RWPE1 (cell line): ENCODE measurements at places on chromosomes 12 and 14.
A peak's percentile ranks its signal among the peaks of the same experiment; 100 is the strongest.

- DNase-seq: no peak
These were observed 88.9 kb downstream of the MED13L start for GRCh38 chr12:116188581-116188980.

- DNase-seq: no peak
These were observed 343.0 kb downstream of the RGS6 start for GRCh38 chr14:72275242-72275641.

- DNase-seq: no peak
These were observed 8.7 kb upstream of the GPR132 start for GRCh38 chr14:105073720-105074600.

- peak; percentile 46 for DNase-seq
These were observed 26.1 kb downstream of the TPCN1 start for GRCh38 chr12:113247123-113248050.

DNA sequence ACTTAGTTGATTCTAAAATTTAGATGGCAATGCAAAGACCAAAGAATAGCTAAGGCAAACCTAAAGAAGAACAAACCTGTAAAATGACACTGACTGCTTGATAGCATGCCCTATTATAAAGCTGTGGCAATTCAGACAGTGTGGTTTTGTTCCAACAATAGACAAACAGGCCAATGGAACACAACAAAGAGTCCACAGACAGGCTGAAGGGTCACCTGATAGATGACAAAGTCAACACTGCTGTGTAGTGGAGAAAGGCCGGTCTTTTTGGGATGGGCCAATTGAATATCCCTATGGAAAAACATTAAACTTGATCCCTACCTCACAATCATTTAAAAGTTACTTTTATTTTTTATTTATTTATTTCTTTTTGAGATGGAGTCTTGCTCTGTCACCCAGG, 33.8 kb upstream of the SLC25A3 start:
- no peak for DNase-seq

GRCh38 chr12:16136219-16136988, 141.1 kb downstream of the SLC15A5 start:
- no peak for DNase-seq

DNA sequence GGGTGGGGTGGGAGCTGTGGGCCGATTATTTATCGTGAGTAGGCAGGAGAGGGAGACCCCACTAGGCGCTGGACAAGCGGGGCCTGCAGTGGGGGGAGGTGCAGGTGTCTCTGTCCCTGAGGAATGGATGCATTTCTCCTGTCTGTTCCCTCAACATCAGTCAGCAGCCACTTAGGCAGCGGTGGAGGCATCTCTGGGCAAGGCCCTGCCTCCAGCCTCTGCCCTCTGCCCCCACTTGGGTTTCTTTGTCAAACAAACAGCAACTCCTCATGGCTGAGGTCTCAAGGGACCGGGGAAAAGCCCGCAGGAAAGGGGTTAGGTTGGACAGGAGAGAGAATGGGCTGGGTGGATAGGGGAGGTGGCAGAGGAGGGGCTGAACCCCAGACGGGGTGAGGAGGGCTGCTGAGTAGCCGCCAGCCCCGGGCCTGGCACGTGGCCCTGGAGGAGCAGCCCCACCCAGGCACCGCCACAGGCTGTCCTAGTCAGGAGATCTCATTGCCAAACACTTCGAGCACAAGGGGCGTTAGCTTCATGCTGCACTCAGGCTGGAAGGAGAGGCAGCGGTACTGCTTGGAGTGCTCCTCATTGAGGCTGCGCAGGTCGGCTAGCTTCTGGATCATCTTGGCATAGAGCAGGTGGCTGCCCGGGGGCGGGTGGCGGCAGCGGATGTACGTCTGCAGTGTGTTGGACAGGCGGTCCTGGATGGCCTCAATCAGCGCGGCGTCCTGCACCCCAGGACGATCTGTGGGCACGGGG, 24.7 kb upstream of the HDAC7 start:
- no peak for DNase-seq

DNA sequence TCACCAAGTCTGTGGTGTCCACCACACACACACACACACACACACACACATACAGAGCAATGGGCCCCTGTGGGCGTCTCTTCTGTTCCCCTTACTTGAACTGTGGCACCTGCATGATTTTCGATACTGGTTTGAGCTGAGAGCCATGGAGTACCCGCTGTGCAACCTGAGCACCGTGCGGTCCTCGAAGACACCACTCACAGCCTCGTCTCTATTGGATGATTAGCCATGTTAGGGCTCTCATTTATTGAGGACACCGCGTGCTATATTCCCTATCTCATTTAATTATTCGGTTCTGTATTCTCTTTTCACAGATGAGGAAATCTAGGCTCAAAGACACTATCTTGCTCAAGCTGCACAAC, 623 bp upstream of the C14orf132 start:
- no peak for DNase-seq

GRCh38 chr14:66099451-66099850, 386.7 kb upstream of the CCDC196 start:
- no peak for DNase-seq

DNA sequence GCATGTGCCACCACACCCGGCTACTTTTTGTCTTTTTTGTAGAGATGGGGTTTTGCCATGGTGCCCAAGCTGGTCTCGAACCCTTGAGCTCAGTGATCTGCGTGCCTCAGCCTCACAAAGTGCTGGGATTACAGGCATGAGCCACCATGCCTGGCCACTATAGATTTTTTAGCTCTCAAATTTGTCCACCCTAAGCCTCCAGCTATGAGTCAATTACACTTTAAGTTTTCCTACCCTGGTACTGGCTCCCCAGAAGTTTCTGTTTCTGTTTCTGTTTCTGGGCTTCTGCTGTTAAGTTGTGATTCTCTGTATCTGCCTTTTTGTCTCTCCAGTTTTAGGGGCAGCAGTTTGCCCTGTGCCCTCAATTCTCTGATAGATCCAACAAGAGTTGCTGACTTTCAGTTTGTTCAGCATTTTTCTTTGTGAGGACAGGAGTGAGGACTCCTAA, 4.4 kb upstream of the TINF2 start:
- no peak for DNase-seq

DNA sequence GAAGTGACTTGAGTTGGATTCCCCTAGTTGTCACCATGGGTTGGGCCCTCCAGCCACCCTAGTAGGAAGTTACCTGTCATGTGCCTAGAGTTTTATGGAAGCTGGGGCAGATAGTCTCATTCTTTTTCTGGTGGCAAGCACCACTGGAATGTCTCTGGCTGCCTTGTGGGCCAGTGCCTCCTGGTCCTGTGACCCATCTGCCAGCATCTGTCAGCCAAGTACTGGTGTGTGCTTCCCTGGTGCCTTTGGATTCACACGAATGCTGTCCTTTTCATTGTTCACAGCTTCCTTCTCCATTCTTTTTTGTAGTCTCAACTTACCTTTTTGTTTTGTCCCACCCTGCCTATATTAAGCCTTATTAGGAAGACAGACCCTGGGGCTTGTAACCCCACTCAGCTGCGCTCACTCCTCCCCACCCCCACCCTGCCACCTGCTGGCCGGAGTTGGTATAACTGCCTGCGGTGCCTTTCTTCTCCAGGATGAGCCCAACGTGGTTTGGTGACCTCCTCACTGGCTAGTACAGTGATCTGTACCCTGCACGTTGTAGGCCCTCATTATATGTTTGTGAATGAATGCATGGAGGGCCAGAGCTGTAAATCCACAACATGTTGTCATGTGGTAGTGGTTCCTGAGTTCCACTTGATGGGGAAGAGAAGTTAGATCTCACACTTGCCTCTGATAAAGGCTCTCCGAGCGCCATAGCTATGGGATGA, 125.7 kb downstream of the TSPAN9 start:
- DNase-seq: peak; percentile 70

DNA sequence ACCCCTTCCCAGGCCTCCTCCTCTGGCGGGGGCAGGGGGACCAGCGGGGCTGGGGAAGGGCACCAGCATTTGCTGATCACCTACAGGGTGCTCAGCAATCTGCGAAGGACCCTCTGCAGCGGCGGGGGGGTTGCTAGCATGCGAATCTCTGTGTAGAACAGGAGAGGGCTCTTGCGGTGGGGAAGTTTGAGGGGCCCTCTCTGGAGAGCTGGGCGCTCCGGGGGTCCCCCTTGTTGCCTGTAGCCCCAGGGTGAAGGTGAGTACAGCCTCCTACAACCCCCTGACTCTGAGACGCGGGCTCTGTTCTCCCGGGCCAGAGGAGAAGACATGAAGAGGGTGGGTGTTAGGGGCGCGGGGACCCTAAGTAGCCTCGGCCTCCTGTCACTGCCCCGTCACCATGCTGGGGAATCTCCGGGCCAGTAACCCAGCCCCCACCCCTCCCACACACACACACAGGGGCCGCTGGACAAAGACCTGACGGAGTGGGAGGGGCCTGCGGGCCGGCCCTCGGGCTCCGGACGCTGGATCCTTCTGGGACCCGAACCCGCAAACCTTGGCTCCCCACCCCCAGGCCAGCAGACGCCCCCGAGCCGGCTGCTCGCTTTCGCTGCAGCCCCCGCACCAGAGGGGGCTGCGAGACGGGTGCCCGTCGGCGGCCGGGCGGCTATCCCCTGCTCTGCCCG, 734 bp downstream of the FIGNL2 start:
- DNase-seq: no peak

- DNase-seq: no peak
These were observed 5.5 kb upstream of the NXPH4 start for GRCh38 chr12:57210926-57211692.

DNA sequence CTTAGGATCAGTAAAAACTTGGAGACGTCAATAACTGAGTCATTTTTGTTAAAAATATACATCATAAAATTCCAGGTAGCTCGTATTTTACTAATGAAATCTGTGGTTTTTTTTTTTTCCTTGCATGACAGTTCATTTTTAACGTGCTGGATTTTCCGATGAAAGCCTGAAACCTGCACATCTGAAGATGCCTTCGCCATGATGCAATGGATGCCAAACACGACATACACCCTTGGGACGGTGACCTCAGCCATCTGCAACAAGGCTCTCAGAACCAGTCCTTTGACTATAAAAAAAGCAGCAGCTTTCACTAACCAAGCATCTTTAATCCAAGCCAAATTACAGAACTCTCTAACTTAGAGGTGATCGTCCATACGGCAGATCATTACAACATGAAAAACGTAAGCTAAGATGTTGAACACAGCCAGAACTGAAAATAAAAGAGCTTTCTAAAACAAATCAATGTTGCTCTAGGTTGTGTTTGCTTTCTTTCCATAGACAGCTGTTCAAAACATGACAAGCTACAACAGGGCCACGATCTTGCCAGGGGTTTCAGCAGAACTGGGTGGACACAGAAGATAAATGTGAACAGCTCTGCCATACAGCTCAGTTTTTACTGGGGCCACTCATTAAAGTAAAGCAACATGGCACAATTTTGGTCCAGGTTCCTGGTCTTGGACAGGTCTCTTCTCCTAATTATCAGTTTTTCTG, 7.8 kb downstream of the NIN start:
- DNase-seq: no peak

GRCh38 chr12:32183650-32184049, 77.0 kb downstream of the BICD1 start:
- DNase-seq: no peak

- no peak for DNase-seq
These were observed 50.3 kb downstream of the KCNA1 start for GRCh38 chr12:4960030-4960429.

- DNase-seq: no peak
These were observed 864.6 kb upstream of the SEL1L start for GRCh38 chr14:82398256-82398655.

DNA sequence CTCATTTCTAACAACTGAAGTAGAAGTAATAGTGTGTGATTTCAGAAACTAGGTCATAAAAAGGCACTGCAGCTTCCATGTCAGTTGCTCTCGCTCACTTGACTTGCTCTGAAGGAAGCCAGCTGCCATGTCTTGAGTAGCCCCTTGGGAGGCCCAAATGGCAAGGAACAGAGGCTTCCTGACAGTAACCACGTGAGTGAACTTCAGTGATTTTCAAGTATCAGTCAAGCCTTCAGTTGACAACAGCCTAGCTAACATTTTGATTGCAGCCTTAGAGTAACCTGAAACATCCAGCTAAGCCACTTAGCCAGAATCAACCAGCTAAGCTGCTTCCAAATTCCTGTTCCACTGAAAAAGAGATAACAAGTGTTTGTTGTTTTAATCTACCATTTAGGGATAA, 26.7 kb downstream of the TOGARAM1 start:
- DNase-seq: no peak

- DNase-seq: no peak
These were observed 103.5 kb downstream of the RPAP3 start for GRCh38 chr12:47602325-47602724.

GRCh38 chr14:54446161-54446693, 5.1 kb upstream of the CNIH1 start:
- DNase-seq: peak; percentile 50

GRCh38 chr12:53489242-53489864, 9.9 kb downstream of the MAP3K12 start:
- DNase-seq: no peak

- DNase-seq: no peak
These were observed 88.4 kb downstream of the PRKCH start for GRCh38 chr14:61409782-61410181.

DNA sequence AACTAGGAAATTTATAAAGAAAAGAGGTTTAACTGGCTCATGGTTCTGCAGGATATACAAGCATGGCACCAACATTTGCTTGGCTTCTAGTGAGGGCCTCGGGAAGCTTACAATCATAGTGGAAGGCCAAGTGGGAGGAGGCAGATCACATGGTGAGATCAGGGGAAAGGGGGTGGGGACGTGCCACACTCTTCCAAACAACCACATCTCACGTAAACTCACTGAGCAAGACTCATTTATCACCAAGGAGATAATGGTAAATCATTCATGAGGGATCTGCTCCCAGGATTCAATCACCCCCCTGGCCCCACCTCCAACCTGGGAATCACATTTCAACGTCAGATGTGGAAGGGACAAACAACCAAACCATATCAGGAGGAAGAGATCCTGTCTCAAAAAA, 35.8 kb downstream of the NUMB start:
- DNase-seq: no peak

DNA sequence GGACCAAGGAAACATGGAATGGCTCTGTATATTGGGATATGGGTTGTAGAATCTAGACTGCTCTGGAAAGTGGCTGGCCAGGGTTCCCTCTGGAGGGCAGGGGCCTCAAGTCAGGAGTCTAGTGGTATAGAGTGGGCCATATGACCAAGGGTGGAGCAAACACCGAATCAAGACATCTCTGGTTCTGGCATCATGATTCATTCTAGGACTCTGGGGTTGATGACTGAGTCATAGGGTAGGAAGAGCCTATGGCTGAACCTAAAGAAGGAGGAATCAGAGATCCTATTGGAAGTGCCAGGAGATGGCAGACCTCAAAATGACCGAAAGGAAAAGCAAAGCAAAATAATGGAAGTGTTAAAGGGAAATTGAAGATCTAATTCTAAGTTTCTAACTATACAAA, 356.4 kb upstream of the PRICKLE1 start:
- peak; percentile 27 for DNase-seq
